Right lobe of liver (tissue), 6 donors: ENCODE measurements at places on chromosomes 5 and 9. TPM values are rescaled to one million over a fixed set of nuclear protein-coding genes. Genes with fewer than 3 reads are reported as not detected.

GRCh38 chr9:132753593-132753880, 83.3 kb downstream of the GTF3C4 start:
- no peak for DNase-seq

- DNase-seq: no peak
Measured at GRCh38 chr9:5845157-5845531, 12.2 kb upstream of the ERMP1 start.

DNA sequence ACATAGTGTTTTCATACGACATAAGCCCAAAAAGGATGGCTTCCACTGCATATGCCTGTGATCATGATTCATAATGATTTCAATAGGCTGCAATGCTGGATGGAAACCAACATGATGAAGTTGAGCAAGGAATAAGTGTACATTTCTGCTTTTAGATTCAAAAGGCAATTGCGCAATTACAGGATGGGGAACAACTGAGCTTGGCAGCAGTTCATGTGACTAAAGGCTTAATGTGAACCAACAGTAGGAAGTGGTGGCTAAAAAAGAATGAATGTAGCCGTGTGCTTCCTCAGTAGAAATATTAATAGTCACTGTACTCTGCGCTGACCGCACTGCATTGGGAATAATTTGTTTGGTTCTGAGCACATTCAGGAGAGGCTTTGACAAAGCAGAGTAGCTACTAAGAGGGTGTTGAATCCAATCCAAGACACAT, 51.2 kb downstream of the SLC1A3 start:
- peak; percentile 72 for DNase-seq

GRCh38 chr9:126915281-126915816, 767 bp downstream of the RALGPS1 start:
- DNase-seq: peak; percentile 60

- peak; percentile 24 for DNase-seq
Measured at GRCh38 chr5:69415584-69415958, 655 bp downstream of the MARVELD2 start.

GRCh38 chr9:134434894-134435506, 108.7 kb downstream of the RXRA start:
- DNase-seq: peak; percentile 98

GRCh38 chr5:178150977-178151734, 2.5 kb downstream of the NHP2 start:
- no peak for DNase-seq

GRCh38 chr5:174272671-174273070, 227.2 kb downstream of the NSG2 start:
- DNase-seq: no peak

- DNase-seq: no peak
Measured at GRCh38 chr9:286071-286740, 71.5 kb downstream of the DOCK8 start.

DNA sequence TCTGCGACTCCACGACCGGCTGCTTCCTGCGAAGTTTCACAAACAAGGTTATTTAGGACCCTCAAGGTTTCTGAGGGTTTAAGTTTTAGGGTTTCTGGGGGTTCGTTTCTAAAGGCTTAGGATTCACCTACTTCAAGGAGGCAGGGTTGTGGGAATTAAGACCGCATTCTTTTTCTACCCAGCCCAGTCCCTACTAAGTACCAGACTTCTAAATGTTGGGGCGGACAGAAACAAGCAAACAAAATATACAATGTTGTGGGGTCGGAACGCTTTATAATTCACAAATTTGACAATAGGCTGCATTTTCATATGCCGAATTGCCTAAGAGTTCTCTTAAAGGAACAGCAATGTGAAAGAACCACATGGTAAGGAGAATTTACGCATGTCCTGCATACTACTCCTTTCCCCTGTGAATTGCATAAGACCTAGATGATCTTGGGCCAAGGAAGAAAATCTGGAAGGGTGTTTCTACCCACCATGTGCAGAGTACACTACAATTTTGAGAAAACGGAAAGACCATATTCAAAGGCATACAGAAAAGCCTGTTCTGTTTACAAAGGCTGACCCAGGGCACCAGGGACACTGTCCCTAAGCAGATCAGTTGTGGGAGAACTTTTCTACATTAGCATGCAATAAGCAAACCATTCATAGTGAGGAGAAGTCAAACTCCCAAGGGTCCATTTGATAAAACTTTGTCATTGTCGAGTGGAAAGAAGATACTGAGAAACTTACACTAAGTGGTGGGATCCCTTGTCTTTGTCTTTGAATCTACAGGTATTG, 457.3 kb downstream of the RAB3C start:
- DNase-seq: no peak

GRCh38 chr5:33441241-33442177, 744 bp downstream of the TARS1 start:
- DNase-seq: no peak

DNA sequence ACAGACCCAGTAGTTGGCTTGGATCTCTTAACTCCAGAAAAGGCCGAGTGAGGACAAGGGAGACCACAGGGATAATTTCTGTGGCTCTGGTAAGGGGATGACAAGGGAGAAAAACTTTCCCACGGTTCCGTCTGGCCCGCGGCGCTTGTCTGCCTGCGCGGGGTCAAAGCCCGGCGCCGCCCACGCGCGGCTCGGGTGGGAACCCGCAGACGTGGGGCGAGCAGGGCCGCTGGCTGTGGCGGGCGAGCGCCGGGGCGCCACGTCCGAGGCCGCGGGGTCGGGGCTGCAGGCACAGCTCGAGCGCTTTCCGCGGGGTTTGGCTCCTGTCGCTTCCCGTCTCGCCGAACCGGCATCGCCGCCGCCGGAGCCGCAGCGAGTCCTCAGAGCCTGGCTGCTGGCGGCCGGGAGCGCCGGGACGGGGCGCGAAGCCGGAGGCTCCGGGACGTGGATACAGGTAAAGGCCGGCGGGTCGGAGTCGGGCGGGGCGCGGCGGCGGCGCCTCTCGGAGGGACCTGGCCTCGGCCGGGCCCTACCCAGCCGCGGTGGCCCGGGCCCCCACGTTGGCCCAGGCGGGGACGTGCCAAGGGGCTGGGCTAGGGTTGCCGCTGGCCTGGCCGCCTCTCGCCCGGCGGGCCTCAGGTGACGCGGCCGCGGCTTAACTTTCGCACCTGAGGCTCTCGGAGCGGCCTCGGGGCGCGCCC, at the start of gene RNF180:
RNF180 (plus strand) TSS at position 344 of the 701 bp plus-strand sequence. CDS start 34,965 bp downstream, outside the sequence.
- DNase-seq: peak; percentile 71

DNA sequence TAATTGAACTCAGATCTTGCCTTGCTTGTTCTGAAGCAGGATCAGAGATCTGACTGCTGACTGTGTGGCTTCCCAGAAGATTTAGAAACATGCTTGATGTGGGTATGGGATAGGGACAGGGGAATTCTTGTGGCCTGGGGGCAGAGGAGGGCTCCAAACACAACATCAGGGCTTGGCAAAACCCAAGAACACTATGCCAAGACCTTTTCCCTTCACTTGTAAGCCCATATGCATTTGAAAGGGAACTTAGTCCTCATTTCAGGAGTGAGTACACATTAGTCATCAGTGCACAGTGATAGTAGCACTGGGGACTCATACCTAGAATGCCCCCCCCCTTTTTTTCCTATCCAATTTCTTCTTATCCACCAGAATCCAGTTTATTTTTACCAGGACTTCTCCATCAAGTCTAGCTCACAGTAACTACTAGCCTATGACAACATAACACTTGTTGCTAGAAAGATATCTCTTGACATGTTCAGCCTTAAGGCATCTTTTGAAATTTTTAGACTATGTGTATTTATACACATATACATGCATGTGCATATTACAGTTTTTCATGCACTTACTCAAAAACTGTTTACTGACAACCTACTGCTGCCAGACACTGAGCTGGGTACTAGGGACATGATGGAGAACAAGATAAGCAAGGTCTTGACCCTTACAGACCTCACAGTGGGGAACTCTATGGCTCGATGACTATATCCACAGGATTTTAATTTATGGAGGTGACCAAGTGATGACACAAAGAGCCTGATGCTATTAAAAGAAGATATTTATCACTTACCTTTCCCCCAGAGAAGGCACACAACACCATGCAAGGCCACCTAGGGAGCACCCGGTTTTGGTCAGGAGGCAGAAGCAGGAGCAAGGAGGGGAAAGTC, 158.3 kb upstream of the MAP3K1 start:
- DNase-seq: no peak

DNA sequence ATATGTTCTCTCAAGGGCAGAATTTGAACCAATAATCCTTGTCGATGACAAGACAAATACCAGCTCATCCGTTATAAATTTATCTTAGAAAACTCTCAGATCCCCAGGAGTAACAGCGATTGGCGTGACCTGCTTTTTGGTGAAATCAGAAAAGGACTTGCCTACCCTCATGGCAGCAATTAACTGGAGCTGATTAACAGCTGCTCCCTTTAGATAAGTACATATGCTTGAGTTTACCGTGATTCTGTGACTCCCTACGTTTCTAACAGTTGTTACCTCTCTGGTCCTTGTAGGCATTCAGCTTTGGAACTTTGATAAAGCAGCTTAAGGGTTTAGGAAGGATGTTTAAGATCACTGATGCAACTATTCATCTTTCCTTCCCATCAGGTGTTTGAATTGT, 2.6 kb downstream of the INVS start:
- no peak for DNase-seq

Gene EFCAB9
- not detected for total RNA-seq

Gene PKD2L2
- total RNA-seq: not detected

Gene TNFAIP8
- 2.6 TPM for total RNA-seq

Gene LAMC3
- 3.0 TPM for total RNA-seq

Gene GGTA1
- total RNA-seq: 1.2 TPM

Gene ARSI
- 0.12 TPM for total RNA-seq
